Nephron progenitor cell (in vitro differentiated cells): ENCODE measurements at places on chromosomes 3 and 15.

DNA sequence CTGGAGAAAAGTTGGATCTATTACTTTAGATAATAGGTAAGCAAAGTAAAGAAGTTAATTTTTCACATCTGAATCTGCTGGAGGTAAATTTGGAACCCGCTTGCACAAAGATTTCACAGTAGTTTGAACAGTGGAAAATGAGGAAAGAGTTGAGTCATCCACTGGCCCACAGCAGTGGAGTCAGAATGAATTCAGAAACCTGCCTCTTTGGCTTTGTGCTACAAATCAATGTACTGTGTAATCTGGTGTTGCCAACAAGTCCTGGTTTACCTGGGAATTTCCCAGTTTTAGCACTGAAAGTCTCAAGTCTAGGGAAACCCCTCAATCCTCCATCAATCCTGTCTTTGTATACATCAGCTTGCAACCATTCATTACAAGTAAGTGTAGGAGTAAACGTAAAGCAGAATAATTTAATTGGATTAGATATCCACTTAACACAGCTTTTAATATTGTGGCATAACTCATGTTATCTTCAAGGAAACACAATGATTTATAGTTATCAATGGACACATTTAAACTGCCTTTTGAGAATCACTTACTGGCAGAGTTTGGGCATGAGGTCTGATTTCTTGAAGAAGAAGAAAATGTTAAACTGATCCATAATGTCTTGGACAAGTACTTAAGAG, 100.6 kb downstream of the DCLK3 start:
- no peak for DNase-seq

DNA sequence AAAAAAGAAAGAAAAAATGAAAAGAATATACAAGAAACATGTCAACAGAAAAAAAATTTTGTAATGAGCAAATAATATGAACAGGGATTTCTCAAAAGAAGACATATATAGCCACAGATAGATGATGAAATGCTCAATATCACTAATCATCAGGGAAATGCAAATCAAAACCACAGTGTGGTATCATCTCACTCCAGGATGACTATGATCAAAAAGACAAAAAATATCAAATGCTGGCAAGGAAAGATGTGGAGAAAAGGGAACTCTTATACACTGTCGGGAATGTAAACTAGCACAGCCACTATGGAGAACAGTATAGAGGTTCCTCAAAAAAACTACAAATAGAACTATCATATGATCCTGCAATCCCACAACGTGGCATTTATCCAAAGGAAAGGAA, 94.1 kb downstream of the C3orf70 start:
- no peak for DNase-seq

DNA sequence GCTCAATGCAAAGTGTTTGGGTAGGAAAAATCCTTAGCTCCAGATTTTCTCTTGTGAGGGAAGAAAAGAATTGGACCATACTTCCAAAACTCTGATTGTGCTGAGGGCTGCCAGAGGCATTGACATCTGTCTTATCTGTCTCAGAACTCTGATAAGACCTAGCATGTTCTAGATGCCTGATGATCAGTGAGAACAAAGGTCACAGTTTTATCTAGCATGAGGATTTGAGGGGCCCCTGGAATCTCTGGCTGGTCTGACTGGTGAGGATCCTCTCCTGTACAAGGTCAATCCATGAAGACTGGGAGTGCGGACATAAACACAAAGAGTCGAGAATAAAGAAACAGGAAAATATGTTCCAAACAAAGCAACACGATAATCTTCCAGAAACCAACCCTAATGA, 40.1 kb downstream of the GPR149 start:
- DNase-seq, result no peak

DNA sequence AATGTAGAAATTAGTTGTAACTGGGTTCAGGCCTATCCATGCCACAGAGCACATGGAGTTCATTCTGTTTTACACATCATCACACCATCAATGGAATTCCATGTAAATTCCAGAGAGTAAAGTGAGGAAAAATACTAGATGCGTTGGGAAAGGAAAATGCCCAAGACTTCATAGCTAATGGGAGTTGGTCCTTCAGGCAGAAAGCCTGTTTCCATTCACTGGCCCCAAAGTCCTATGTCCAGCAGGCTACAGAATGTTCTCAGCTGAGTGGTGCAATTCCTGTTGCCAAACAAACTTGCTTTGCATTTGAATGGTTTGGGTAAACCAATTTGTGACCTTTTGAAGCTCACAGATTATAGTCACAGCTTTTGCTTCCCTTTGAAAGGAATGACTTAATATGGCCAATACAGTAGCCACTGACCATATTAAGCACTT, 164.6 kb upstream of the PFN2 start:
- DNase-seq, result no peak

- DNase-seq, result no peak
Observed at GRCh38 chr15:100207053-100207452, 134.7 kb downstream of the ADAMTS17 start.

GRCh38 chr3:186080849-186081438, 27.9 kb downstream of the ETV5 start:
- DNase-seq, result no peak

DNA sequence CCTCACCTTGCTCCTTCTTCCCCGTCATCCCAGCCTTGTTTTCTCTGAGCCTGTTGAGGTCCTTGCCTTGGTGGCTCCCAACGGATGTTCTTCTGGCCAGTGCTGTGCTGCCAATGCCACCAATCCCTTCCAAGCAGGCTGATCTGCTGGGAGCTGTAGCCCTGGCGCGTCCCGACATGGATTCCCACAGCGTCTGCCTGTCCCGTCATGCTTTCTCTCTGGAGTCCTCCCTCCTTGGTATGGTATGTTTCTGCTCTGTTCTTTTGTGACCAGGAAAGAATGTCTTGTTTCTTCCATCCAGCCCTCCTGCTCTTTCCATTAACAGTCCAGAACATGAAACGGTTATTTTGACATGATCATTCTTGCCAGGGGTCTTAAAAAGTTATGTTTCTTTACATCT, 10.0 kb downstream of the LIMD1 start:
- DNase-seq, result no peak

- no peak for DNase-seq
Observed at GRCh38 chr15:70633103-70633831, 130.1 kb downstream of the UACA start.

GRCh38 chr3:126540342-126540849, 16.4 kb downstream of the CHST13 start:
- DNase-seq, result no peak

GRCh38 chr3:185999221-185999620, 61.4 kb upstream of the TRA2B start:
- DNase-seq, result no peak

GRCh38 chr3:45261333-45262110, 35.4 kb upstream of the TMEM158 start:
- no peak for DNase-seq

GRCh38 chr3:162558016-162558415, 1061.4 kb downstream of the OTOL1 start:
- no peak for DNase-seq

DNA sequence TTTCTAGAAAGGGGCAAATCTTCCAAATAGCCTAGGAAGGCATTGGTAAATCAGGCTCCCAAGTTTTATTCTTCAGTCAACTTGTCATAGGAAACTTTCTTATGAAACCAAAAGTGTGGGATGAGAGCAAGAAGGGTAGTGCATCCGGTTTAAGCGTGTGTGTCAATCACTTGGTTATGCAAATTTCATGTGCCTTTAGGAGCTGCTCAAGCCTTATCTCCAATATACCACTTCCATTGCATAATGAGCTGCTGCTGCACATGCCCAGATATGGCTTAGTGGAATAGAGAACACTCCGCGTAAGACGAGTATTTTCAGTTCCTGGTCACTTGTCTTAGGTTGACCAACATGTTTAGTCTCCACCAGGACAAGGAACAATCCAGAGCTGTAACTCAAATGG, 242.1 kb downstream of the CBLB start:
- DNase-seq, result no peak

GRCh38 chr15:52139599-52140462, 27.3 kb upstream of the BCL2L10 start:
- DNase-seq, result peak; percentile 80

- no peak for DNase-seq
Observed at GRCh38 chr15:89104172-89104564, 15.9 kb downstream of the ABHD2 start.

GRCh38 chr3:41525303-41526064, 326.2 kb downstream of the CTNNB1 start:
- no peak for DNase-seq

GRCh38 chr3:182787302-182788036, 5.8 kb upstream of the ATP11B start:
- no peak for DNase-seq

- no peak for DNase-seq
Observed at GRCh38 chr3:15458212-15458780, 30.9 kb downstream of the EAF1 start.

- DNase-seq, result no peak
Observed at GRCh38 chr15:45199136-45199810, 11.5 kb upstream of the SHF start.

- no peak for DNase-seq
Observed at GRCh38 chr15:92745845-92746271, 90.3 kb upstream of the FAM174B start.

DNA sequence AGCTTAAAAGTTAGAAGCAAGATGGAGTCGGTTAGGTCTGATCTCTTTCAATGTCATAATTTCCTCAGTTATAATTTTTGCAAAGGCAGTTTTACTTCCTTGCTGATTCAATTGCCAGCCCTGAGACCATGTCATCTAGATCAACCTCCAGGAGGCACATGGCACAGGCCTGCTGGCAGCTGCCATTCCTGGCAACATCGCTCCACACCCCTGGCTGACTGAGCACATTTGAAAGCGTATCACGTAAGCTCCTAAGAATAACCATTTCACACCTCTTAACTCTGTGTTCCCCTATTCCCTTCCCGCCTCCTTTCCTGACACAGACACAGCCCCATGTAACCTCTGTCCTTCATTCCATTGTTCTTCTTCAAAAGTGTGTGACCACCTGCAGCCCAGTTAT, 313.9 kb upstream of the CTNNB1 start:
- DNase-seq, result no peak

GRCh38 chr3:56825567-56826438, 24.1 kb upstream of the ARHGEF3 start:
- DNase-seq, result no peak

- no peak for DNase-seq
Observed at GRCh38 chr3:79729096-79729495, 38.7 kb downstream of the ROBO1 start.
